ENCODE measurements at places on chromosomes 7 and 10. TPM values are rescaled to one million over a fixed set of nuclear protein-coding genes. Genes with fewer than 3 reads are reported as not detected.

Gene ZNF239
- total RNA-seq: 4.2 TPM

Gene SCRN1
- 113 TPM for total RNA-seq

Gene PRKAG2
- 27.7 TPM for total RNA-seq

DNA sequence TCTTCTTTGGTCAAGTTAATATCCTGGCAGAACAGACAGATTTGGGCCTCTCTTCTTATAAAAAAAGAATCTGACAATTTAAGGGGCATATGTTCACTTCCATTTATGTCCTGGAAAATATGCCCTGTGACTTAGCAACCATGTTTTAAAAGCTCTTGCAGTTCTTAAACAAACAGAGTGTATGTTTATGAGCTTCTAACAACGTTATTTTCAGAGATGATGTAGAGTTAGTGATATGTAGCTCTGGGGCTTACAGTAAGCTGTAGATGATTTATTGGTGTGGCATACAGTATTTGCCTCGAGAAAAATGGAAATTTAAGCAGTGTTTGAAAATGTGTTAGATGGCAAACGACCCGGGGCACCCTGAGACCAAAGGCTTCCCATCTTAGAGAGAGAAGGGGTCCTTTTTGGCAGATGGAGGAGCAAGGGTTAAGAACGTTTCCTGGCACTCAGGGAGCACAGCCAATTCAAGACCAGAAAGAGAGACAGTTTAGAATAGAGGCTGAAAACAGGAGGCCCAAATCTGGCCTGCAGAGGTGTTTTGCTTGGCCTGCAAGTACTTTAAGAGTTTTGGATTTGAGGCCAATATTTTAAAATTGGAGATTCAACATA is 397.5 kb downstream of the KCNMA1 start:
- DNase-seq: peak; percentile 83

DNA sequence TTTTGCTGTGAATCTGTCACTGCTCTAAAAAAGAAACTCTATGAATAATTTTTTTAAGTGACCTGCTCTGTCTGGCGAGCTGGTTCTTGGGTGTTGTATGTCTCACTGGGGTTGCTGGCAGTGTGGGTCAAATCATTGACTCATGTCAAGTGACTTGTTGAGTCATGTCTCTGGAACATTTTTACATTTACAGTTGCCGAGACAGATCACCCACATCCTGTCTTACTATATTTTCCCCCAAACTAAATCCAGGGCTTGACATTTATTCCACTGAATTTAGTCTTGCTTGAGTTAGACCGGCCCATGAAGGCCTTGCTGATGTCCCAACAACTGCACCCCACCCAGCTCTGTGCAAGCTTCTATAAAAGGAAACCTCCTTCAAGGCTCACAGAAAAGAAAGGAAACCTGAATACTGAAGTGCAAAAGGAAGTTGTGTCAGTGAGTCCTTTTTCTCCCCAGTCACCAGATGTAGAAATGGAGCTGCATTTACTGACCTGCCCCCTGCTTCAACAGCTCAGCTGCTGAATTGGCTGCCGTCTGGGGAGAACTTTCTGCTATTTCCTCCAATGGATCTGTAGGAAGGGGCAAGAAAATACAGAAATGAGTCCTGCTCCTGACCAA is 290.3 kb downstream of the TNS3 start:
- DNase-seq: peak; percentile 92

DNA sequence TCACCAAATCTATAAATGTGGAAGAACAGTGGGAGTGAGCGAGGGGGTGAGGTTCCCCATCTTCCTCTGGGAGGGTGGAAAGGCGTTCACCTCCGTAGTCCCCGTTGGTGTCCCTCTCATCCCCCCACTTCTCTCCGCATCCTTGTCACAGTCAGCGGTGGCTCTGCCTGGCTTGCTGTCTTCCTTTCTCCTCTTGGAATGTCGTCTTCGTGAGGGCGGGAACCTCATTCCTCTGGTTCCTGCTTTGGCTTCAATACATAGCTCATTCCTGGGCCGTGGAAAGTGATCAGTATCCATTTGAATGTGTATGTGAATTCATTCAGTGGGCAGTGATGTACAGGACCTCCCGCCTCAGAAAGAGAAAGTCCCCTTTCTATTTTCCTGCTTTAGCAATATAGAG is 289.4 kb downstream of the CAMK1D start:
- DNase-seq: no peak
